ENCODE measurements at places on chromosomes 6 and 20. TPM values are rescaled to one million over a fixed set of nuclear protein-coding genes. Genes with fewer than 3 reads are reported as not detected.

DNA sequence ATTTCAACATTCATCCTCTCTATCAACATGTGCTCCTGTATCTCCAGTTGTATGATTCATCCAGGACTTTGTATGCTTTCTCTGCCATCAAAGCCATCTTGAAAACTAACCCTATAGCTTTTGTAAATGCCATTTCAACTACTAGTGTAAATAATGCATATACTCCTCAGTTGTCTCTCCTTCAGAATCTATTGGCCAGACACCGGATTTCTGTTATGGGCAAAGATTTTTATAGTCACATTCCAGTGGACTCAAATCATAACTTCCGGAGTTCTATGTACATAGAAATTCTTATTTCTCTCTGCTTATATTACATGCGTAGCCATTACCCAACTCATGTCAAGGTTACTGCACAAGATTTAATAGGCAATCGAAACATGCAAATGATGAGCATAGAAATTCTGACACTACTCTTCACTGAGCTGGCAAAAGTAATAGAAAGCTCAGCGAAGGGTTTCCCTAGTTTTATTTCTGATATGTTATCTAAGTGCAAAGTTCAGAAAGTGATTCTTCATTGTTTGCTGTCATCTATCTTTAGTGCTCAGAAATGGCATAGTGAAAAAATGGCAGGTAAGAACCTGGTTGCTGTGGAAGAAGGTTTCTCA, 54.8 kb downstream of the PGM3 start:
- no peak overlapping the region for H3K27ac ChIP-seq
- H3K4me1 ChIP-seq, result no peaks in the 10 kb centered on the region
- DNase-seq, result no peak
- H3K27me3 ChIP-seq, result no peaks in the 10 kb centered on the region
- no peak overlapping the region for H3K4me3 ChIP-seq
- H3K36me3 ChIP-seq, result peaks cover 69% of the 10 kb centered on the region

- no peak for DNase-seq
- no peak overlapping the region for H3K27ac ChIP-seq
- H3K27me3 ChIP-seq, result no peaks in the 10 kb centered on the region
- no peaks in the 10 kb centered on the region for H3K36me3 ChIP-seq
- no peak overlapping the region for H3K4me3 ChIP-seq
Observed at GRCh38 chr6:134640229-134640628, 309.7 kb downstream of the ALDH8A1 start.

DNA sequence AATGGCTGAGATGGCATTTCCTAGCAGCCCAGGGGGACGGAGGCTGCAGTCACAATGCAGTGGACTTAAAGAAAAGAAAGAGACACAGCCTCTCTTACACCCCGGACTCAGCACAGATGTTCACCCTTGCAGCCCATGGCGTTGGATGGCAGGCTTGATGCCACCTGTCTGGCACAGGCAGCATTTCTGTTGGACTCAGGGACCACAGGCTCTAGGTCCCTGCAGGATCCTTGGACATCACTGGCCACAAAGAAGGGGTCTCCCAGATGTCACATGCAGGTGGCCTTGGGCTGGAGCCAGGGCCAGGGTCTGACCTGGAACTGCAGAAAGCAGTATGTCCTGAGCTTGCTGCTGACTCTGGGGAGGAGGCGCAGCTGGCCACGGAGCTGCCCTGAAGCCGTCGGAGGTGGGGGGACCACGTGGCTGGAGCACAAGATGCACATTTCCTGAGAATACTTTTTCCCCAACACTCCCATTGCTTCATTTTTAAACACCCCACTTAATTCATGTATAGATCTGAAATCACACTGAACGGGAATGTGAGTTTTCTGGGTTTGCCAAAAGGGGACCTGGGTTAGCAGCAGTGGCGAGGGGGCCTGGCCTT, 102.3 kb upstream of the SULF2 start:
- H3K27ac ChIP-seq, result no peak overlapping the region
- no peak for DNase-seq
- no peak overlapping the region for H3K4me3 ChIP-seq
- H3K27me3 ChIP-seq, result no peaks in the 10 kb centered on the region
- H3K4me1 ChIP-seq, result no peaks in the 10 kb centered on the region

DNA sequence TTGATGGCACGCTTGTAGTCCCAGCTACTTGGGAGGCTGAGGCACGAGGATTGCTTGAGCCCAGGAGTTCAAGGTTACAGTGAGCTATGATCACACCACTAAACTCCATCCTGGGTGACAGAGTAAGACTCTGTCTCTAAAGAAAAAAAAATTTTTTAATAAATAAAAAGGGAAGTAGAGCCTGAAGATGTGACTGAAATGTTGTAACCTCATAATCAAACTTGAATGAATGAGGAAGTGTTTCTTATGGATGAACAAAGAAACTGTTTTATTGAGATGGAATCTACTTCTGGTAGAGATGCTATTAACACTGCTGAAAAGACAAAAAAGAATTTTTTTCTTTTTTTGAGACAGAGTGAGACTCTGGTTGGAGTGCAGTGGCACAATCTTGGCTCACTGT, 6.7 kb downstream of the MAK start:
- no peak for DNase-seq
- H3K27me3 ChIP-seq, result peaks cover 12% of the 10 kb centered on the region
- H3K4me3 ChIP-seq, result no peak overlapping the region
- no peaks in the 10 kb centered on the region for H3K36me3 ChIP-seq

DNA sequence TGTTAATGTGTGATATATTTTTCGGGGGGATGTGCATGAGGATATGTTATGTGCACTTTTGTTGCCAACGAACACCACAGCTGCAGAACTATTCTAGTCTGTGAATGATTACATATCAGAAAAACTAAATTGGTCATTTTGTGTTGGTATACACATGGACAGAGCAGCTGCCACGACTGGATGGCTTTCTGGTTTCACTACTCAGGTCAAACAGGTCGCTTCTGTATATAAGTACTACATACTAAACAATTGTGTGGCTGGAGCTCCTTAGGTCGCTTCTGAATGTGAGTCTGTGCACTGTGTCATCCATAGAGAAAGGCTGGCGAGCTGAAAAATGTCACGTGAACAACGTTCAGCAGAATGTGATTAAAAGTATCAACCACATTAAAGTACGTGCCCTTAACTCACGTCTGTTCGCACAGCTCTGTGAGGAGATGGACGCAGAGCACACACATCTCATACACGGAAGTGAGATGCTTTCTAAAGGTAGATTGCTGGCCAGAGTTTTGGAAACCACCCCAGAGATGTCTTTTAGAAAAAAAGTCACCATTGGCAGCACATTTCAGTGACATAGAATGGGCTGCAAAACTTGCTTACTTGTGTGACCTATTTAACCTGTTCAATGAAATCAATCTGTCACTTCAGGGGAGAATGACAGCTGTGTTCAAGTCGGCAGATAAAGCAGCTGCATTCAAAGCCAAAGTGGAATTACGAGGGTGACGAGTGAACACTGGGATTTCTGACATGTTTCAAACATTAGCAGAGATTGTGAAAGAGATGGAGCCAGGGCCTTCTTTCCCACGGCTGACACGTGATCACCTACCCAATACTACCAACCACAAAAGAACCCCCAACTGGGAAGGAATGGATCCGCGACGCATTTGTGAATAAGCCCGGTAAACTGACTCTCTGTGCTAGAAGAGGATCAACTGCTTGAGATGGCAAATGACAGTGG, 176.6 kb downstream of the PDE10A start:
- no peak overlapping the region for H3K27ac ChIP-seq
- H3K4me3 ChIP-seq, result no peak overlapping the region
- H3K4me1 ChIP-seq, result no peaks in the 10 kb centered on the region
- DNase-seq, result no peak
- H3K27me3 ChIP-seq, result no peaks in the 10 kb centered on the region

The FAM184A gene
- total RNA-seq, result 21.7 TPM

GRCh38 chr20:34776177-34776576, 49.3 kb downstream of the NCOA6 start:
- no peak overlapping the region for H3K27ac ChIP-seq
- no peaks in the 10 kb centered on the region for H3K36me3 ChIP-seq
- H3K4me1 ChIP-seq, result no peaks in the 10 kb centered on the region
- H3K27me3 ChIP-seq, result no peaks in the 10 kb centered on the region
- H3K4me3 ChIP-seq, result no peak overlapping the region
- no peak for DNase-seq

The SLC4A11 gene
- total RNA-seq, result 3.5 TPM

The EYA2 gene
- 0.82 TPM for total RNA-seq

GRCh38 chr20:35135867-35136586, 11.1 kb downstream of the EDEM2 start:
- H3K4me3 ChIP-seq, result no peak overlapping the region
- H3K36me3 ChIP-seq, result no peaks in the 10 kb centered on the region
- H3K27me3 ChIP-seq, result no peaks in the 10 kb centered on the region
- H3K27ac ChIP-seq, result no peak overlapping the region
- no peak for DNase-seq
- no peaks in the 10 kb centered on the region for H3K4me1 ChIP-seq

The PXDC1 gene
- total RNA-seq, result 50.8 TPM

The PTK6 gene
- total RNA-seq, result 4.5 TPM

The RUNX2 gene
- total RNA-seq, result 5.2 TPM

The FAM135A gene
- total RNA-seq, result 26.4 TPM

GRCh38 chr20:17898548-17898994, 70.0 kb downstream of the SNX5 start:
- H3K4me1 ChIP-seq, result peaks cover 11% of the 10 kb centered on the region
- DNase-seq, result no peak
- no peaks in the 10 kb centered on the region for H3K36me3 ChIP-seq
- H3K27me3 ChIP-seq, result no peaks in the 10 kb centered on the region

DNA sequence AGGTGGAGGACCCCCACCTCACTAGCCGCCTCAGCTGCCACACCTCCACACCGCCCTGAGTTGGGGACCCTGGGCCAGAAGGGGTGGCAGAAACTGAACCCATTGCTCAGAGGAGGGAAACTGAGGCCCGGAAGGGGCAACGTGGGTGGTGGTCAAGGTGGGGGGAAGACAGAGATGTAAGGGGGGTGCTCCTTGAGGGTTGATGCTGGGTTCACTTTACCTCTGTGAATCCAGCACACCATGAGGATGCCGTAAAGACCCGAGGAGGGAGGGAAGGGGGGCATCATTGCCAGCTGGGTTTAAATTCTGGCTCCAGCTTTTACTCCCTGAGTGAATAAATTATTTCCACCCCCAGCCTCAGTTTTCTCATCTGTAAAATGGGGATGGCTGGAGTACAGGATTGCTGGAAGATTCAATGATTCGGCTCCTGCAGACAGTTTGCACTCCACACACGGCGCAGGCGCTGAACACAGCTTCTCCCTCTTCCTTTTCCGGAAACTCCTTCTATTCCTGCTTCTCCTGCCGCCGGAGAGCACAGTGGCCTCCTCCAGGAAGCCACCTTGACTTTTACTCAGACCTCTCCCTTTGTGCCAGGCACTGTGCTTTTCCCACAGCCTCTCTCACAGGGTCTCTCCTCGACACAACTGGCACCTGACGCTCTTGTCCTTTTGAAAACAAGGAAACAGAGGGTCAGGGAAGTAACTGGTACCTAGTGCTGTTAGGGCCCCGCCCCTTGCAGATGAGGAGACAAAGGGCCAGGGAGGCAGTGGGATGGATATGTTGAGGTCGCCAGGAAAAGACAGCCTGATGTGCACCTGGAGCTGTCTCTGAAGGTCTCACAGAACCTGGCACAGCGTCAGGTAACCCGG, 59.4 kb downstream of the UBE2V1 start:
- no peak overlapping the region for H3K27ac ChIP-seq
- no peak overlapping the region for H3K4me3 ChIP-seq
- DNase-seq, result no peak
- peaks cover 18% of the 10 kb centered on the region for H3K4me1 ChIP-seq
- H3K36me3 ChIP-seq, result no peaks in the 10 kb centered on the region
- H3K27me3 ChIP-seq, result no peaks in the 10 kb centered on the region

The NKX2-4 gene
- total RNA-seq, result not detected

GRCh38 chr6:27772261-27773001, 139.8 kb downstream of the OR2B2 start:
- H3K36me3 ChIP-seq, result no peaks in the 10 kb centered on the region
- H3K27ac ChIP-seq, result no peak overlapping the region
- no peak overlapping the region for H3K4me3 ChIP-seq
- H3K4me1 ChIP-seq, result peaks cover 23% of the 10 kb centered on the region

- no peak overlapping the region for H3K27ac ChIP-seq
- DNase-seq, result no peak
- H3K4me1 ChIP-seq, result no peaks in the 10 kb centered on the region
- no peaks in the 10 kb centered on the region for H3K27me3 ChIP-seq
Observed at GRCh38 chr6:108432792-108433191, 127.9 kb upstream of the FOXO3 start.

The KIF25 gene
- 0.63 TPM for total RNA-seq

- H3K36me3 ChIP-seq, result no peaks in the 10 kb centered on the region
- no peak for DNase-seq
- no peak overlapping the region for H3K27ac ChIP-seq
- no peaks in the 10 kb centered on the region for H3K27me3 ChIP-seq
- no peaks in the 10 kb centered on the region for H3K4me1 ChIP-seq
Observed at GRCh38 chr6:44022671-44023352, 104.4 kb downstream of the MRPL14 start.

GRCh38 chr20:47782920-47783552, 2.2 kb downstream of the SULF2 start:
- peaks cover 4% of the 10 kb centered on the region for H3K4me1 ChIP-seq
- H3K4me3 ChIP-seq, result no peak overlapping the region
- no peak overlapping the region for H3K27ac ChIP-seq
- no peaks in the 10 kb centered on the region for H3K36me3 ChIP-seq
- no peak for DNase-seq

GRCh38 chr6:30883685-30884520, at the start of gene DDR1:
Gene DDR1 (plus strand): TSS chr6:30884519. CDS start chr6:30888730, 4,211 bp downstream.
- H3K4me1 ChIP-seq, result peaks cover 29% of the 10 kb centered on the region
- peak within 1 kb of the TSS; percentile 71 for H3K27ac ChIP-seq
- no peaks in the 10 kb centered on the region for H3K36me3 ChIP-seq
- peak within 1 kb of the TSS; percentile 60 for H3K4me3 ChIP-seq

- H3K27me3 ChIP-seq, result no peaks in the 10 kb centered on the region
- DNase-seq, result peak; percentile 40
- peak overlapping the region; percentile 47 for H3K4me3 ChIP-seq
Observed at GRCh38 chr6:46490425-46491200, 636 bp downstream of the RCAN2 start.

DNA sequence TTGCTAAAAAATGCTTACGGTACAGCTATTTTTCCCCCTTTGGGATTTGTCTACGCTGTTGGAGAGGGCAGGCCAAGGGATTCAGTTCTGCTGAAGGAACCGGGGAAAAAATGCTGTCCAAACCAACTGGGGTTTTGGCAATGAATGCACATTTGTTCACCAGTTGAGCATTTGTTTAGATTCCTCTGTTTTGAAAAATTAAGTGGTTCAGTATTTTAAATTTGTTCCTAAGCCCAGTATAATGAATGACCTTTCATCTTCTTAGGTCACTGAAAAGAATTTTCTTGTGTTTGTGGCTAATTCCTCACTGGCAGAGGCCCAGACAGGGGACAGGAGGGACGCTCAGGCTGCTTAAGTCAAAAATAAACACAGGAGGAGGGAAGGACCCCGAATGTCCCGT, 10.8 kb upstream of the EYA2 start:
- H3K27me3 ChIP-seq, result no peaks in the 10 kb centered on the region
- no peak overlapping the region for H3K27ac ChIP-seq
- H3K4me1 ChIP-seq, result no peaks in the 10 kb centered on the region
- no peaks in the 10 kb centered on the region for H3K36me3 ChIP-seq
- no peak overlapping the region for H3K4me3 ChIP-seq

All from left lung (tissue), 14 donors.